ENCODE measurements at places on chromosomes 16 and 17. TPM values are rescaled to one million over a fixed set of nuclear protein-coding genes. Genes with fewer than 3 reads are reported as not detected.

DNA sequence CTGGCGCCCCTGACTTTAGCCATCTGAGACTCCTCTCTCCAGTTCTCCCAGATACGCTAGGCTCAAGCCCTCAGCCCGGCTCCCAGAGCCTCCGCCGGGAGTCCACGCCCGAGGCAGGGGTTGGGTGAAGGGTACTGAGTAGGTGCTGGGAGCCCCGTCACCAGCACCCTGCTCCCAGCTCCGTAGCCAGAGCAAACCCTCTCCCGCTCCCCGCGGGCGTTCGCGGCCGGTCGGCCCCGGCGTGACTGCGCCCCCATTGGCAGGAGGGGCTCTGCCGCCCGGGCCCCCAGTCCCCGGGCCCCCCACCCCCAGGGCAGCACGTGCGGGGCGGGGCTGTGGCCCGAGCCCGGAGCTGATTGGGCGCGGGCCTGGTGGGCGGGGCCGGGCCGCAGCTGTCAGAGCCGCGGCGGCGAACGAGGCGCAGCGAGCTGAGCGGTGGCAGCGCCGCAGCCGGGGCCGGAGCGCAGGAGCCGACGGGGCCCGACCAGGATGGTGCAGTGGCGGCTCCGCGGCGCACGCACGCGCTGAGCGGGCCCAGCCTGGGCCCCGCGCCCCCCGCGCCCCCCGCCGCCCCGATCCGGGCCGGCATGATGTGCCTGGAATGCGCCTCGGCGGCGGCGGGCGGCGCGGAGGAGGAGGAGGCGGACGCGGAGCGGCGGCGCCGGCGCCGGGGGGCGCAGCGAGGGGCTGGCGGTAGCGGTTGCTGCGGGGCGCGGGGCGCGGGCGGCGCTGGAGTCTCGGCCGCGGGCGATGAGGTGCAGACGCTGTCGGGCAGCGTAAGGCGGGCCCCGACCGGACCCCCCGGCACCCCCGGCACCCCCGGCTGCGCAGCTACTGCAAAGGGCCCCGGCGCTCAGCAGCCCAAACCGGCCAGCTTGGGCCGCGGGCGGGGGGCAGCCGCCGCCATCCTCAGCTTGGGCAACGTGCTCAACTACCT is at the start of gene SPNS2:
TSS of gene SPNS2 (plus strand) at position 421 of the 937 bp plus-strand sequence. CDS start at position 588, 167 bp downstream.
- H3K27ac ChIP-seq: no peak within 1 kb of the TSS
- no peaks in the 10 kb centered on the region for H3K4me1 ChIP-seq
- H3K36me3 ChIP-seq: no peaks in the 10 kb centered on the region

FBXO39 gene
- total RNA-seq: not detected

GRCh38 chr17:82031885-82032627 is 578 bp downstream of the RAC3 start:
- peak overlapping the region; percentile 49 for H3K4me3 ChIP-seq
- H3K27me3 ChIP-seq: no peaks in the 10 kb centered on the region
- H3K36me3 ChIP-seq: no peaks in the 10 kb centered on the region
- H3K27ac ChIP-seq: no peak overlapping the region

GRCh38 chr16:55532227-55532626 is 23.4 kb downstream of the LPCAT2 start:
- 0 out of 2 replicates have a peak, but pooled peaks cover 3% of the 10 kb centered on the region for H3K36me3 ChIP-seq
- DNase-seq: no peak
- H3K27me3 ChIP-seq: no peaks in the 10 kb centered on the region

DNA sequence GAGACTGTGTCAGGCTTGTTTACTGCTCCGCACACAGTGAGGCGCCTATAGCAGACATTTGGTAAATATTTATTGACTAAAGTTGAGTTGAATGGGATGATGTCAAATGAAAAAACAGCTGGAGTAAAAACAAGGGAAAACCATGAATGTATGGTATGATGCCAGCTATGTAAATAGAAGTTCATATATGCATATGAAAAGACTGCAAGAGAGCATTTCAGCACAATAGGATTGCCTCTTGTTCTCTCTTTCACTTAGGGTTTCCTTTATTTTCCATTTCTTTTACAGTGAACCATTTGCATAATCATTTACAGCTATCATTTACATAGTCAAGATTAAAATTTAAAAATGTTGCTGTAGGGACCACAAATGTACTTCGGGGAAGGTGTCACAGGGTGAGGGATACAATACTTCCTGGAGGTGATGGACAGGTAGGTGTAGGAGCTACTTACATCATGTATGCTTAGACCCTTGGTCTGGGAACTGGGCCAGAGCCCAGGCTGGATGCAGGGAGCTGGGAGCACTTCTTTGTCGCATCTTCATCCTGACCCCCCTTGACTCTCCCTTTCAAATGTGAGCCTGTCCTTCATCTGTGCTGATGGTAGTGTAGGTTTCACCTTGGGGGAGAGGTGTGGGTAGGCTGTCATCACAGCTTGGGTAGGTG is 113.3 kb downstream of the UTP18 start:
- H3K36me3 ChIP-seq: no peaks in the 10 kb centered on the region
- H3K27me3 ChIP-seq: no peaks in the 10 kb centered on the region
- DNase-seq: no peak

CNTNAP1 gene
- total RNA-seq: 5.0 TPM

- H3K4me1 ChIP-seq: no peaks in the 10 kb centered on the region
- H3K36me3 ChIP-seq: no peaks in the 10 kb centered on the region
- no peak overlapping the region for H3K27ac ChIP-seq
- no peak for DNase-seq
- H3K27me3 ChIP-seq: no peaks in the 10 kb centered on the region
Measured at GRCh38 chr16:10037751-10038150, 144.5 kb downstream of the GRIN2A start.

DNA sequence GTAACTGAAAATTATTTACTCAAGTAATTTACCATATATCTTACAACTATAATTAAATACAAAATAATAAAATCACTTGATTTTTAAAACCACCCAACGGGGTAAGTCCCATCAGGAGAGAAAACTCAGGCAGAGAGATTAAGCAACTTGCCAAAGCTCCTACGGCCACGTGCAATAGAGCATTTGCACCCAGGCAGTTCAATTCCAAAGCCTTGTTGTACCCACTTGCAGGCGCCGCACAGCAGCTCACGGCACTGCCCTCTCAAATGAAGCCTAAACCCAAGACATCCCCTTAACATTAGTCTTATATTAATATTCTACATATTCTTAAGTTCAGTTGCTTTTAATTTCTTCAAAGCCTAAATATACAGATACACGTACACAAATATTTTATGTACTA is 75.7 kb downstream of the SPAG9 start:
- peaks cover 5% of the 10 kb centered on the region for H3K4me1 ChIP-seq
- no peaks in the 10 kb centered on the region for H3K27me3 ChIP-seq
- no peak for DNase-seq
- H3K36me3 ChIP-seq: no peaks in the 10 kb centered on the region
- H3K4me3 ChIP-seq: no peak overlapping the region

SRCIN1 gene
- not detected for total RNA-seq

- H3K27ac ChIP-seq: peak overlapping the region; percentile 17
- no peaks in the 10 kb centered on the region for H3K36me3 ChIP-seq
- peak overlapping the region; percentile 23 for H3K4me3 ChIP-seq
- no peaks in the 10 kb centered on the region for H3K27me3 ChIP-seq
- no peaks in the 10 kb centered on the region for H3K4me1 ChIP-seq
- no peak for DNase-seq
Measured at GRCh38 chr16:90046971-90047713, 27.9 kb upstream of the DBNDD1 start.

GRCh38 chr17:18021372-18021771 is 17.6 kb downstream of the ATPAF2 start:
- H3K4me3 ChIP-seq: no peak overlapping the region
- no peak overlapping the region for H3K27ac ChIP-seq
- no peak for DNase-seq
- H3K27me3 ChIP-seq: no peaks in the 10 kb centered on the region
- H3K4me1 ChIP-seq: no peaks in the 10 kb centered on the region
- no peaks in the 10 kb centered on the region for H3K36me3 ChIP-seq

DNA sequence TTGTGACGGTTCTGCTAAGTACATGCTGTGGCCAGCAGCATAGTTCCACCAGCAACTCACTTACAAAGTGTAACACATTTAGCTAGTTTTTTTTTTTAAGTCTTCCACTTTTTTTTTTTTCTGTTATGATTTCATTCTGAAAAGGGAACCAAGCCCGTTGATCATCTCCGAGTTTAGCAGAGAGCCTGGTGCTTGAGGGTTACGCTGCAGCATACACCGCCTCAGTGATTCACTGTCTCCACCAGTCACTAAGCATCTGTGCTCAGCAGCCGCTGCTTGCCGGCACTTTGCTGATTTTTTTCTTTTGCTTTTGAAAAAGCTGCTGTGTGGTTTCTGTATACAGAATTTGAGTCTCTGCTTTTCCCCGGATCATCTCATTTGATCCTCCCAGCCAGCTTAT is 194.5 kb upstream of the CDH13 start:
- H3K27me3 ChIP-seq: no peaks in the 10 kb centered on the region
- no peaks in the 10 kb centered on the region for H3K36me3 ChIP-seq

MLYCD gene
- total RNA-seq: 1.2 TPM

RPA1 gene
- total RNA-seq: 38.7 TPM

DNA sequence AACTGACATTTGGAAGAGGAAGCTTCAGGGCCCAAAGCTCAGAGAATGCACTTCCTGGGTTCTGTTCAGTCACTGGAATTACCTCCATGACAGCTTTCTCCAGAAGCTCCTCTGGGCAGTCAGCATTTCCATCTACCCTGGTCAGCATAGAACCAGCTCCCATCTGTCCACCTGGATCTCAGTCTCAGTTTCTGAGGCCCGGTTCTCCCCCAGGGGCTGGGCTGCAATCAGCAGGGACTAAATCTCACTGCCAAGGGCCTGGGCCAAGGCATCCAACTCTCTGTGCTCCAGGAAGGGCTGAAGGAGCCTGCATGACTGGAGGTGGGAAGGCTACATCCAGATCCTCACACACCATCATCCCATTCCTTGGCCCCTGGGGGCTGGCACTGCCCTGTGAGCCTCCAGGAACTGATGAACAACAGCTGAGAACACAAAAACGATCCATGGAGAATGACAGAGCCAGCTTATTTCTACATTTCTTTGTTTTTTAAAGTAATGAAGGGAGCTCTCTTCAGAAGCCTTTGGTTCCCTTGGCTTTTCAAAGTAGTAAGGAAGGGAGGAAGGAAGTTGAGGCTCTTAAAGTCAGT is 66.3 kb upstream of the MRTFB start:
- peak; percentile 59 for DNase-seq
- no peak overlapping the region for H3K4me3 ChIP-seq
- no peaks in the 10 kb centered on the region for H3K27me3 ChIP-seq
- no peaks in the 10 kb centered on the region for H3K36me3 ChIP-seq
- H3K27ac ChIP-seq: peak overlapping the region; percentile 13

GRCh38 chr17:42363231-42363630 is 25.0 kb downstream of the STAT3 start:
- no peak for DNase-seq
- H3K27me3 ChIP-seq: no peaks in the 10 kb centered on the region
- H3K36me3 ChIP-seq: no peaks in the 10 kb centered on the region
